Panc1 (cell line): ENCODE measurements at places on chromosomes 1 and 21. TPM values are rescaled to one million over a fixed set of nuclear protein-coding genes. Genes with fewer than 3 reads are reported as not detected.

GRCh38 chr1:30696831-30697230 lies 26.6 kb downstream of the MATN1 start:
- no peak overlapping the region for H3K27ac ChIP-seq
- no peak overlapping the region for H3K4me3 ChIP-seq
- H3K36me3 ChIP-seq: no peaks in the 10 kb centered on the region
- no peak for DNase-seq
- no peaks in the 10 kb centered on the region; the same call in 1 of the 2 replicates for H3K4me1 ChIP-seq
- no peaks in the 10 kb centered on the region; the same call in 1 of the 2 replicates for H3K27me3 ChIP-seq

The ACTL8 gene
- not detected for total RNA-seq

The DNAI4 gene
- 7.2 TPM for total RNA-seq

- no peak for DNase-seq
- no peak overlapping the region for H3K4me3 ChIP-seq
- H3K4me1 ChIP-seq: no peaks in the 10 kb centered on the region
- no peak overlapping the region for H3K27ac ChIP-seq
- H3K36me3 ChIP-seq: no peaks in the 10 kb centered on the region
Observed at GRCh38 chr1:211017075-211017718, 116.8 kb downstream of the KCNH1 start.

GRCh38 chr1:197435224-197435623 lies 167.2 kb downstream of the CRB1 start:
- H3K36me3 ChIP-seq: no peaks in the 10 kb centered on the region
- no peak overlapping the region for H3K27ac ChIP-seq
- no peaks in the 10 kb centered on the region for H3K4me1 ChIP-seq
- no peak overlapping the region for H3K4me3 ChIP-seq

The STUM gene
- 0.03 TPM for total RNA-seq

- H3K27ac ChIP-seq: no peak overlapping the region
- no peaks in the 10 kb centered on the region for H3K27me3 ChIP-seq
- H3K4me1 ChIP-seq: no peaks in the 10 kb centered on the region
- DNase-seq: no peak
- H3K36me3 ChIP-seq: no peaks in the 10 kb centered on the region
Observed at GRCh38 chr1:239725933-239726332, 339.6 kb downstream of the CHRM3 start.

- no peaks in the 10 kb centered on the region for H3K27me3 ChIP-seq
- H3K4me1 ChIP-seq: peaks cover 18% of the 10 kb centered on the region
- H3K4me3 ChIP-seq: no peak overlapping the region
- H3K27ac ChIP-seq: no peak overlapping the region
- no peak for DNase-seq
- H3K36me3 ChIP-seq: peaks cover 8% of the 10 kb centered on the region
Observed at GRCh38 chr1:93549131-93549530, 101.2 kb downstream of the FNBP1L start.

DNA sequence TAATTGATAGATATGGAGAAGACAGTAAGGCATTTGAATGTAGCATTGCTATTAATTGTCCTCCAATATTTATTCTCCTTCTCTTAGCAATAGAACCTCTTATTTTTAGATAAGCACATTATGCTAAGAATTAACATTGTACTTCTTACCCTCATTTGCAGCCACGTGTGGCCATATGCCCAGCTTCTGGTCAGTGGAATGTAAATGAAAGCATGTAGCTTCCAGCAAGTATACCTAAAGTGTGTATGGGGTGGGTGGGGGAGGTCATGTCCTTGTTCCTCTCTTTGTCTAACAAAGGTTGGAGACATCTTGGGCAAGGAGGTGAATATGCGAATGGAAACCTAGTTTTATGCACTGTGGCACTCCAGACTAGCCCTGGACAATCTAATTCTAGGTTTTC lies 133.6 kb upstream of the HMCN1 start:
- H3K4me3 ChIP-seq: no peak overlapping the region
- H3K27ac ChIP-seq: no peak overlapping the region
- H3K36me3 ChIP-seq: no peaks in the 10 kb centered on the region
- H3K4me1 ChIP-seq: no peaks in the 10 kb centered on the region; the same call in 1 of the 2 replicates

GRCh38 chr1:246651012-246651695 lies 73.1 kb upstream of the SCCPDH start:
- H3K36me3 ChIP-seq: peaks cover 14% of the 10 kb centered on the region
- H3K4me3 ChIP-seq: no peak overlapping the region
- H3K27me3 ChIP-seq: no peaks in the 10 kb centered on the region
- no peak overlapping the region for H3K27ac ChIP-seq
- DNase-seq: no peak

The CAMK2N1 gene
- total RNA-seq: 4.4 TPM

DNA sequence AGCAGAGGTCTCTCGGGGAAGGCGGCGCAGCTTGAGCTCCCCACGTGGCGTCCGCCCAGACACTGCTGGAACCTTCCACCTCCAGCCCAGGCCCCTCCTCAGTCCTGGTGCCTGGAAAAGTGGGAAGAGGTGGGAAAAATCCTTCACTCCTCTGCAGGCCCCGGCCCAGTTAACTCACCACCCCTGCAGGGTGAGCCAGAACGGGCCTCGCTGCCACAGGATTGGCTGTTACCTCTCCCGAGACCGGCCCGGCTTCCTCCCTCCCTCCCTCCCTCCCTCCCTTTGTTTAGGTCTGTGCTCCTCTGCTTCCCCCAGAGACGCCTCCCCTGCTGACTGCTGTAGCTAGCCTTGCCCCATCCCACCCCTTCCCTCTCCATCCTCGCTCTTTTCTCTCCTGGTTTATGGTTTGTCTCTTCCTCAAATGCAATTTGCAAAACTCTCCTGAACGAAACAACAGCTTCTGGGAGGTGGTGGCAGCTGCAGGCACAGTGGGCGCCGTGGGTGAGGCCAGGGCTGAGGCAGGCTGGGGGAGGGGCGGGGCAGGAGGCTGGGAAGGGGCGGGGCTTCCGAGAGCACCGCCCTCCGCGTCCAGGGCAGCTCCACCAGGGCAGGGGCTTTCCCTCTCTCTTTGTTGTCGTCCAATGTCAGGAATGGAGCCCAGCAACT lies 6.5 kb downstream of the CAPN9 start:
- DNase-seq: no peak
- no peak overlapping the region for H3K27ac ChIP-seq

DNA sequence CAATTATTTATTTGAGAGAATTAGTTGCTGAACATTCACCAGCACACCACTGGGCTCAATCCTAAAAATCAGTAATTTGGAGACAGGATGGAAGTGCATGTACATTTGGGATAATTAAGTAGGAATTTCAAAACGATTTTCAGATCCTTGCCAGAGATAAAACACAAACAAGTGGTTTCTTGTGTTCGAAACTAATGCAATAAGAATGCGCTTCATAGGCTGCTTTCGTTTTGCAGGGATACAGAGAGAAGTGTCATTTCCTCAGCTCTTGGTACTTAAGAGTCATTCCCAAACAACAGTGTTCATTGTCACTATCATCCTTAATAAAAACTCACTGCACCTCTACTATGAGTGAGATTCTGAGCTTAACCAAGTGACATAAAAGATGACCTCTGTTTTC lies 20.6 kb upstream of the USP24 start:
- H3K27me3 ChIP-seq: no peaks in the 10 kb centered on the region; the same call in 1 of the 2 replicates
- no peak for DNase-seq
- H3K27ac ChIP-seq: no peak overlapping the region
- no peaks in the 10 kb centered on the region for H3K36me3 ChIP-seq

GRCh38 chr1:198298640-198299039 lies 141.8 kb downstream of the NEK7 start:
- H3K4me1 ChIP-seq: no peaks in the 10 kb centered on the region
- no peak overlapping the region for H3K4me3 ChIP-seq
- no peak for DNase-seq

GRCh38 chr1:201444792-201445191 lies 23.3 kb upstream of the TNNI1 start:
- H3K27ac ChIP-seq: no peak overlapping the region
- no peaks in the 10 kb centered on the region for H3K27me3 ChIP-seq
- no peaks in the 10 kb centered on the region; the same call in 1 of the 2 replicates for H3K4me1 ChIP-seq
- no peak for DNase-seq
- H3K36me3 ChIP-seq: no peaks in the 10 kb centered on the region
- H3K4me3 ChIP-seq: no peak overlapping the region

The PROX1 gene
- total RNA-seq: 0.13 TPM

The KCNE2 gene
- not detected for total RNA-seq

GRCh38 chr1:22163137-22163536 lies 20.2 kb upstream of the WNT4 start:
- no peak overlapping the region for H3K27ac ChIP-seq
- no peak for DNase-seq
- H3K4me3 ChIP-seq: no peak overlapping the region
- H3K27me3 ChIP-seq: no peaks in the 10 kb centered on the region
- H3K4me1 ChIP-seq: no peaks in the 10 kb centered on the region
- no peaks in the 10 kb centered on the region for H3K36me3 ChIP-seq
